Fibroblast of skin of abdomen (primary cell): ENCODE measurements at places on chromosomes 12 and 14.

DNA sequence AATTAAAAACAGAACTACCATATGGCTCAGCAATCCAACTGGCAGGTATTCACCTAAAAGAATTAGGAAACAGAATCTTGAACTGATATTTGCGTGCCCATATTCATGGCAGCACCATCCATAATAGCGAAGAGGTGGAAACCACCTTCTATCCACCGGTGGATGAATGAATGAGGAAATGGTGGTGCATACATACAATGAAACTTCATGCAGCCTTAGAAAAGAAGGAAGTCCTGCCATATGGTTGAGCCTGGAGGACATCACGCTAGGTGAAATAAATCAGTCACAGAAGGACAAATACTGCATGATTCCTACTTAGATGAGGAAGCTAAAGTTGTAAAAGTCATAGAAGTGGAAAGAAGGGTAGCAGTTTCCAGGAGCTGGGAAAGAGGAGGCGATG is 6.6 kb downstream of the TCL1A start:
- DNase-seq: no peak

GRCh38 chr12:108854451-108855283 is 2.7 kb downstream of the SSH1 start:
- DNase-seq: peak; percentile 94

GRCh38 chr14:57870686-57871457 is 5.0 kb upstream of the SLC35F4 start:
- no peak for DNase-seq

DNA sequence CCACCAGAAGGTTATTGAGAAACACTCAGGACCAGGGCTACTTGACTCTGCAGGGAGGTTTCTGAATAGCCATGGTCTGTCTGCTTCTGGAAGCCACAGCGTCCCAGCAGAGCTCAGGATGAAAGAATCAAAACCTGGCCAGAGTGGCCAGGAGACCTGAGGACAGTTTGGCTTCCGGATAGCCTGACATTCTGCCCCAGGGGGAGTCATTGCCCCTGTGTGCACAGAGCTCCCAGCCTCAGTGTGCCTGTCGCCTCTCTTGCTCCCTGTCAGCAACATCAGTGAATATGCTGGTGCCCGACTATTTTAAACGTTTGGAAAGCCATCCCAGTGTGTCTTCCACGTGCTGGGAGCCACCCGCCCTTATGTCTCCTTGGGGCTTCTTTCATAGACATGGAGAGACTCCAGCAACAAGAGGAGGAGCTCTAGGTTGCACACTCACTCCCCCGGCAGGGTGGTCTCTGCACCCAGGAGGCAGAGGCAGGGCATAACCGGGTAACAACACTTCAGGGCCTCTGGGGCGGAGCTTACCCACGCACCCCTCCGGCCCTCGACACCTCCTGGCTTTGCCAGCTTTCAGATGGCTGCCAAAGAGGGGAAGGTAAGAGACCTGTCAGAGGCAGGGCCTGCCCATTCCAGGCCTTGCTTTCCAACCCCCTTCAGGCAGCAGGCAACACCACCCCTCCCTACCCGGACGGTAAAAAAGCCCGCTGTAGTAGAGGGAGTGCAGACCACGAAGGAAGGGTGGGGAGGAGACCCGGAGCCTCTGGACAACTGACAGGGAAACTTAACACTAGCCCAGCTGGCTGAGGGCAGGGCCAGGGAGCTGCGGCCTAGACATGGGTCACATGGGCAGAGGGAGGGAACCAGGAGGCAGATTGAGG is 19.0 kb upstream of the SLC6A12 start:
- no peak for DNase-seq

GRCh38 chr12:112777387-112778310 is 13.9 kb upstream of the RPH3A start:
- DNase-seq: no peak

DNA sequence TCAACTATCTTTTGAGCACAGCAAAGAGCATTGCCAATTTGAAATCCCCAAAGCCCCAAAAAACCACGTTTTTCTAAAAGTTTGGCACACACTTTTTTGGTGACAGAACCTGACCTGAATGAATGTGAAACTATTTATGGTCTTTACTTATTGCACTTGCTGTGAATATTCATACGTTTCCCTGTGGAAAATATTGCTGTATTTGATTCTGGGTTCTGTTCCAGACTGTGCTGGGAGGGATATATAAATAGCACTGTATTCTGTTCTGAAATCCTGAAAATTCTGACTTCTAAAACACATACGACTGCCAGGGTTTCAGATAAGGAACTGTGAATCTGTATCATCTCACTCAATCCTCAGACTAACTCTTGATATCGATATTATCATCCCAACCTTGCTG is 35.1 kb downstream of the NR1H4 start:
- no peak for DNase-seq

DNA sequence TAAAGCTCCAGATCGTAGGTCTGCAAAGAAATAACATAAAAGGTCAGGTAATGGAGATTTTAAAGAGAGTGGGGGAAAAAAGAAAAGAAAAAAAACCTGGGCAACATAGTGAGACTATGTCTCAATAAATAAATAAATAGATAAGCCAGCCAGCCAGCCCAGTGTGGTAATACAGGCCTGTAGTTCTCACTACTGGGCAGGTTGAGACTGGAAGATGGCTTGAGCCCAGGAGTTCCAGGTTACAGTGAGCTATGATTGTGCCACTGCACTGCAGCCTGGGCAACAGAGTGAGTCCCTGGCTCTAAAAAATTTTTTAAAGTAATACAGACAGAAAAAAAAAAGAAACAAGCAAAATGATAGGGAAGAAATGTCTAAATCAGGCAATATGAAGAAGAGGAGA is 43.2 kb upstream of the BBS10 start:
- DNase-seq: no peak

DNA sequence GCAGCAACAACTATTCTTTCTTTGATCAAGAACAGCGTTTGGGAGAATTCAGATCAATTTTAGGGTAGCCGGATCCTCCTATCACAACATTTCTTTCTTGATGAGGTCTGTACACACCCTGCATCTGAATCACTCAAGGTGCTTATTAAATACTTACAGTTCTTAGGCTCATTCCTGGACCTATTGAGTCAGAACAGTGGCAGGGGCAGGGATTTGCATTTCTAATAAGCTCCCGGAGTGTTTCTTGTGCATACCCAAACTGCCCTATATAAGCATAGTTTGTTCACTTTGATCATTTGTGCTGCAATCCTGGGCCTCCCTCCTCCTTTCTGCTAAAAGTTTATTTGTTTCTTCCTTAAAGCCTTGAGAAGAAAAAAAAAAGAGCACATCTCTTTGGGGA is 80.5 kb upstream of the RPH3A start:
- DNase-seq: no peak

GRCh38 chr14:51022769-51023168 is 72.1 kb downstream of the TRIM9 start:
- no peak for DNase-seq

DNA sequence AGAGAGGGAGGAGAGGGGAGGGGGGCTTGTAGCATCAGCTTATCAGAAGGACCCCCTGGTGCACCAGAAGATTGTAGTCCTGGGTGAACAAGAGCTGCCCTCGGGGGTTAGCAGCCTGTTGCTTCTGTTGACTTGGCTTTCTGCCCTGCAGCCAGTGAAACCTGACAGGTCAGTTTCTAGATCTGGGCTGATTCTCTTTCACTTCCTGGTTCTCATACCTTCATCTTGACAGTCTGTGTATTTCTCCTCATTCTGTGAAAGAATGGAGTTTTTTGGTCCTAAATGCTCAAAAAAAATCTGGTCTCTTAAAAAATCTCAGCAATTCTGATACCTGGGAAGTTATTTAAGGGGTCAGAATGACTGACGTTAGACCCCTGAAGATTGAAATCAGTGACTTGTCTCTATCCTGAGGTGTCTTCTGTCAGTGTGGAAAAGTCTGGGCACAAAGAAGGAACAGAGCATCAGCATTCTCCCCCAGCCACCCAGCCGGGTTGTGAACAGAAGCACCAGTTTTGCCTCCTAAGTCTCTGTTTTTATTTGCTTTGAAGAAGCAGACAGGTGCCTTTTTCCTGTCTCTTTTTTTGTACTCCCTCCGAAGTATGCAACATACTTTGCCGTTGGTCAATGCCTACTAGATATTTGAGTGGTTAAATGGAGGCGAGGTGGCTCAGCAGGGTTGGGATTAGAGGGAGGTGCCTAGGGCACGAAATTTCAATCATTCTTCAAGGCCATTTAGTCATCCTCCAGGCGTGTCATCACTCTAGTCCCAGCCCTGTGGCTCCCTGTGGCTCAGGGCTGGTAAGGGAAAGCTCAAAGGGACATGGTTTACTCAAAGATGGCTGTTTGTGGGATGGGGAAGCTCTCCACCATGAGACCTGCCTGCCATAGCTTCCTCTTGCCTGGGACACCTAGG is 24.0 kb downstream of the TTC9 start:
- no peak for DNase-seq

GRCh38 chr14:104770851-104771272 is 17.9 kb downstream of the SIVA1 start:
- DNase-seq: no peak

GRCh38 chr12:14111230-14111865 is 129.9 kb upstream of the GRIN2B start:
- DNase-seq: no peak

- DNase-seq: no peak
These were observed 173.0 kb upstream of the G2E3 start for GRCh38 chr14:30385925-30386324.

DNA sequence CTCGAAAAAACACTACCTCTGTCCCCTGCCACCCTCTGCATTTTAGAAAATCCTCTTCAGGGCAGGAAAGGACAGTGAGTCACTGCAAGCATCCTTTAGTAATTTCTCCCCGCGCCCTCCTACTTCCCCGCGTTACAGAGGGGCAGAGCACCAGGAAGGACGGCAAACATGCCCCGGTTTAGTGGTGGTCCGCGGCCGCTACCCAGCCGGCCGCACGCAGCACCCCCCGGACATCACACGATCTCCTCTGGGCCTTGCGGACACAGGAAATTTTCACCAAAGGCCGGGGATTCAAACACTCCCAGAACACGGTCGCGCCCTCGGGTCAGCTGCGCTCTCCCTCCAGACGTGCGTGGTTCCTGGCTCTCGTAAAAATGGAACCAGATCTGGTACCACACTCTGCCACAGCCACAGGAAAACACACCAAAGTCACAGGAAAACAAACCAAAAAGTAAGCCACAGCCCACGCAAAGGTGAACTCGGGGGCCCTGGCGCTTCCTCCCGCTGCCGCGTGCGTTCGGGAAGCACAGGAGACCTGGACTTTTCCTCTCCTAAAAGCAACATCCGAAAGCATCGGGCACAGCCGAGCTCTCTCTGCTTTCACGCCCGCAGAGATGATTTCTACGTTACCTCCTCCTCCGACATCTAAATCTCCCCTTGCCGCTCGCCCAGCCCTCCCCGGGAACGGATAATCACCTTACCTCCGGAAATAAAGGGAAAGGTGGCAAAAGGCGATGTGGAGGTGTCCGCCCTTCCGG is 839 bp downstream of the SLC38A1 start:
- peak; percentile 21 for DNase-seq

- DNase-seq: peak; percentile 84
These were observed 67.4 kb downstream of the MED13L start for GRCh38 chr12:116210131-116210530.

DNA sequence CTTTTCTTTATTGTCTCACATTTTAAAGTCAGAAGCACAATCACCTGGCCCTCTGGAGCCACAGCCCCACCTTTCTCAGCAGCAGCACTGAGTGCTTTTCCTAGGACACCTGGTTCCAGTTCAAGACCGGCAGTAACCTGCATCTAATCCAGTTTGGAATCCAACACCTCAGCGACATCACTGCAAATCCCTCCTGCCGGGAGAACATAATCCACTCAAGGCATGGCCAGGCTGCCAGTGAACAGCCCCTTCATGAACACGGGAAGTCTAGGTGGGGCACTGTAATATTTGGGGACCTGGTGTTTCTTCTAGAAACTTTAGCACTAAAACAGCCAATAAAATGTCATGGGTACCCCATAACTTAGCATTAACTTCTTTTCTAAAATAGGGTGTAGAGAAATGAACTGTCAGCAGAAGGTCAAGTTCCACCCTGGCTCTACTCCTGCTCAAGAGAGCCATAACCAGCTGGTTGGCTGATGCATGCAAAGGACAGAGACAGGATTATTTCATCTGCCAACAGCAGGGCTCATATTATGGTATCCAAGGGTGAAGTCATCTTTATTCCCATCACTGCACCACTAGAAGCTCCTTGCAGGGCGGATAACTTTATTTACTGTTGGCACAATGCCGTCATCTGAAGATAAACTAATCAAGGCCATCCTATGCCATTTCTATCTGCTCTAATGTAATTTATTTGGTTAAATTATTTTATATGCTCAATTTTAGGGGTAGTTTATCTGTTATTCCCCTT is 76.7 kb downstream of the TTC7B start:
- DNase-seq: no peak

- no peak for DNase-seq
These were observed 18.0 kb downstream of the IGF1 start for GRCh38 chr12:102462386-102462785.

DNA sequence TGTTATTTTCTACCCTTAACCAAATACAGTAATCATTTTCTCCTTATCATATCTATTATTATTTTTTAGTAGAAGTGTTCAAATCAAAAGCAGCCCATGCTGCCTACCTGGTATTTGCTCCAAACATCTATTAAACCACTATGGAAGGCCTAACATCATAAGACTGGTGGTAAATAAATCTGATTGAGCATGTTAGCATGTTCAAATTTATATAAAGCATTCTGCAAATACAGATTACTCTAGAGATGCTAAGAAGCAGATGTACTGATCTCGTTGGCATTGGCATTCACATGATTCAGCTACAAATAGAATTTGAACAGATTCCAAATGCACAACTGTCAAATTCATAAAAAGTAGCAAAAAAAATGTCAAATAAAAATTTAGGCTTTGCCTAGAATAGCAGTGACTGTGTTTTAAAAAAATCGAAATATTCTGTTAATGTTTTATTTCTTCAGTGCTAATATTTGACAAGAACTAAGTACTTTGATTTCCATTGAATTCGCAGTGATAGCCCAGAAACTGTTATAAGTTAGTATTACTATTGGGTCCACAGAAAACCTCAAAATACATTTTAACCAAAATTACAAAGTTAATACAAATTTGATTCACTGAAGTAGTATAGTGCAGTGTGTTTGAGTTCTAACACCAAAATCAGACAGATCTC is 9.4 kb upstream of the OSBPL8 start:
- DNase-seq: no peak

- no peak for DNase-seq
These were observed 175.7 kb downstream of the CACNA1C start for GRCh38 chr12:2228535-2228934.

DNA sequence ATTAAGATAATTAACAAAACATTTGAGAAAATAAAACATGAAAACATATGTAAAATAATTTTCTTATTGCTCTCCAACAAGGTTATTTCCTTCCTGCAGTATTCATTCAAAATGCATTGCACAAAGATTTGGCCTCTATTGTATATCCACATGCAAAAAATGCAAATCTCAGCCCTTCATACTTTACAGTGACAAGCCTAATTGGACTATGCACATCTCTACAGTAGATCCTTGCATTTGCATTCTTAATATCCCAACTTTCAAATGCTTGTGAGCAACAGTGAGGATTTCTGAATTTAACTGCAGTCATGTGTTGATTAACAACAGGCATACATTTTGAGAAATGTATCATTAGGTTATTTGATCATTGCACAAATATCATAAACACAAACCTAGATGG is 333.7 kb downstream of the PAWR start:
- DNase-seq: no peak

GRCh38 chr12:58310368-58310767 is 369.0 kb downstream of the ATP23 start:
- DNase-seq: peak; percentile 65

- DNase-seq: no peak
These were observed 117.7 kb upstream of the FRMD6 start for GRCh38 chr14:51533872-51534553.

- DNase-seq: no peak
These were observed 6.6 kb upstream of the ADGRD1 start for GRCh38 chr12:130947028-130947613.
